ENCODE measurements at places on chromosomes 5 and 9.
A peak's percentile ranks its signal among the peaks of the same experiment; 100 is the strongest.

DNA sequence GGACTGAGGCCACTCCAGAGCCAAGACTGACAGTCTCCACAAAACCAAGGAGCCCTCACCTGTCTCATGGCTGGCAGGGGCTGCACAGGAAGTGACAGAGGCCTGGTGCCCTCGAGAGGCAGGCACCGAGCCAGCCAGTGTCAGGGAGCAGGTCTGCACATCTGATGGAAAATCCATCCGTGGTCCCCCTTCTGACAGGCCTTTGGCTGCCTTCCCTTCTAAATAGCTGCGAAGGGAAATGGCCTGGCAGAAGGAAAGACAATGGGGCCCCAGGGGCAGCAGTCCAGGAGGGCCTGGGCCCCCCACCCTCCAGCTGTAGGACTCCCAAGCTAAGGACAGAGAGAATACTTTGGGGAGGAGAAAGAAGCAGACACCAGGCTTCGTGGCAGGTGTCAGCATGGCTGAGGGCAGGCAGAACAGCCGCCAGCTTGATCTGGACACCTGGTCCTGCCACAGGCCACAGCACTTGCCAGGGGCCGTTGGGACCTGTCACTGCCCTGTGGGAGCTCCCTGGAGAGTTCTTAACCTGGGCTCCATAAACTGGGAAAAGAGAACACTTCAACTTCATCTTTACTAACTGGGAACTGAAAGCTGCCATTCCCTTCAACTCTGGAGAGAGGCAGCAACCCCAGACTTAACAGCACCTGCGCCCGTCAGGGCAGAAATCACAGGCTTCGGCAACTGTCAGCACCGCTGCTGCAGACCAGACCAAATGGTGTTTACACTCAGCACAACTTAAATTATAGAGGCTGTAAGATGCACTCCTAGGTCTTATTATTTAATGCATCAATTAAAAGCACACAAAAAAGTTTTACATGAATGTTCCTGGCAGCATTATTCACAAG, 22.0 kb downstream of the ADAMTS2 start:
- no peak for DNase-seq

GRCh38 chr9:137349471-137350033, 47.5 kb upstream of the NRARP start:
- no peak for DNase-seq

GRCh38 chr9:35557320-35557719, 47.7 kb upstream of the TESK1 start:
- no peak for DNase-seq

- peak; percentile 74 for DNase-seq
These were observed at the start of gene MAN2A1 for GRCh38 chr5:109689740-109690241. TSS of gene MAN2A1 (plus strand) at chr5:109689927. CDS start at chr5:109690418, 491 bp downstream.

DNA sequence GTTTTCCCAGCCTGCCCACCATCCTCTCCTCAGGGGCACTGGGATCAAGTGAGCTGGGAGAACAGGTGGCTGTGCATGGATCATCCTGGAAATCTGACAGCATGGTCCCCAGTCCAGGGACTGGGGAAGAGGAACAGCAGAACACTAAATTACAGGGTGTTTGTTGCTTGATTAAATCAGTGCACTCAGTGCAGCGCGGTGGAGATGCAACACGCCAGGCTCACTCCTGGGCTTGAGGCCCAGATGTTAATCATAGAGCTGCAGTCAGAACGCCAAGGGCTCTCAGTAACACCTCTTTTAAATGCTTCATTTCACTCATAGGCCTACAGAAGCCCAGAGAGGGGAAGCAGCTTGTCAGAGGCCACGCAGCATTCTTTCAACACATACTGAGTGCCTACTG, 14.2 kb upstream of the LARP1 start:
- DNase-seq: no peak

DNA sequence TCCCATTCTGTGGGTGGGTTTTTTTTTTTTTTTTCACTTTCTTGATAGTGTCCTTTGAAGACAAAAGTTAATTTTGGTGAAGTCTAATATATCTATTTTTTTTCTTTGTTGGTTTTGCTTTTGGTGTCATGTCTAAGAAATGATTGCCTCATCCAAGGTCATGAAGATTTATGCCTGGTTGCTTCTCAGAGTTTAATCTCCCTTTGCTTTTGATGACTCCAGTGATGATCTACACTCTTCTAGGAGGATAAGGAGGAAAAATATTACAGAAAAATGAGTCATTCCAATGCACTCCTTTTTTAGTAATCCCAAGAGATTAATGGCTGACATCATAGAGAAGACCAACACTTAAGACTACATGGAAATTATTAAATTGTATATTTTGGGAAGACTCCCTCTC, 79.7 kb upstream of the ICE1 start:
- DNase-seq: no peak

DNA sequence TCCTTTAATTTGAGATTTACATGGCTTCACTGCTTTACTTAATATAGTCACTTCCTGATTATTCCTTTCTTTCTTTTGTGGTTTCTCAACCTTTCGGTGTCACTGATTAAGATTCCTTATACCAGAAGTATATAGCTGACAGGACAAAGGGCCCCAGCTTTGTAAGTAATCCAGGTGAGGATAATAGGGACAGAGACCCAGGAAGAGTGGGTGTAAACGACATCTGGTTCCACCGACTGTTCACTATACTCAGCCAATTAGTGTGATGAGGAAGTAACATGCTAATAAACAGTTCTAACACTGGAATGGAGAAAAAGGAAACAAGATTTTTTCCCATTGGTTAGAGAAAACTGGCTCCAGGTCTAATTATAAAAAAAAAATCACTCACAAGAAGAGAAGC, 286.3 kb upstream of the EFNA5 start:
- no peak for DNase-seq

DNA sequence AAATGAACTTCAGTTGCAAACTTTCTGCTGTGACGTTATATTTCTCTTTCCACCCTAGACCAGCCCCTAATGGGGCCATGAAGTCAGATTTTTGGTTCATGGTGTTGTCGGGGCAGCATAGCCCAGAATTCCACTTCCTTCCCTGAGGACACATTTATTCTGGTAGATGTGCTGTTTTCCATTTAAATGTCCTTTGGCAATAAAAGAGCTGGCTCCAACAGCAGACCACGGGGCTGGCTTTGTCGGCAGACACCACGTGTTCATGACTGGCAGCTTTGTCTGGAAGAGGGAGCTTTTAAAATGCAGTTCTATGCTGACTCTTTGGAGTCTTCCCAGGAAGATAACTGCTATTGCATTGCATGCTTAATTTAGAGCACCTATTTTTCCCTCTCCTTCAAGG, 17.6 kb upstream of the LCP2 start:
- peak; percentile 68 for DNase-seq

GRCh38 chr5:150559088-150559487, 51.2 kb downstream of the NDST1 start:
- no peak for DNase-seq

DNA sequence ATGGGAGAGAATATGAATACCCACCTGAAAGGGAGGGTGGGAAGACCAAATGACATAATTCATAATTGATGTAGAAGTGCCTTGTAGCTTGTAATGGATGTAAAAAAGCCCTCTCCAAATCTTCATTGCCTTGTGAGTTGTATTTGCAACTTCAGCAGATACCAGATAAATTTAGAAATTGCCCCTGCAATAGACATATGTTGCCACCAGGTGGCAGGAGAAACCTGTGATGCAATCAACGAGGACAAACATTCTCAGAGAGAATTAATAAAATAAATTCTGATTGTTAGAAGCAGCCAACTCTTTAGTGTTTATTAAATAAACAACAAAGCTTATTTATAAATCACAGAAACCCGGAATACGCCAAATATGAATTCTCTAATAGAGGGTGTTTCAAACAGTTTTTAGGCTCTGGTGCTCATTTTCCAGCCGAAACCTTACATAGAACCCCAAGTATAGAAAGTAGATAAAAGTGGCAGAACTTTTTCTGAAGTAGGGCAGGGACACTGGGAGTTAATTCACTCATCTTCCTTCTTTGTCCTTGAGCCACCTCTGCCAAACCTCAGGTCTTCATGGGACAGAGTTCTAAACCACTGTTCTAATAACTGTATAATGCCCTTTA, 147.8 kb downstream of the TMEM38B start:
- peak; percentile 25 for DNase-seq

DNA sequence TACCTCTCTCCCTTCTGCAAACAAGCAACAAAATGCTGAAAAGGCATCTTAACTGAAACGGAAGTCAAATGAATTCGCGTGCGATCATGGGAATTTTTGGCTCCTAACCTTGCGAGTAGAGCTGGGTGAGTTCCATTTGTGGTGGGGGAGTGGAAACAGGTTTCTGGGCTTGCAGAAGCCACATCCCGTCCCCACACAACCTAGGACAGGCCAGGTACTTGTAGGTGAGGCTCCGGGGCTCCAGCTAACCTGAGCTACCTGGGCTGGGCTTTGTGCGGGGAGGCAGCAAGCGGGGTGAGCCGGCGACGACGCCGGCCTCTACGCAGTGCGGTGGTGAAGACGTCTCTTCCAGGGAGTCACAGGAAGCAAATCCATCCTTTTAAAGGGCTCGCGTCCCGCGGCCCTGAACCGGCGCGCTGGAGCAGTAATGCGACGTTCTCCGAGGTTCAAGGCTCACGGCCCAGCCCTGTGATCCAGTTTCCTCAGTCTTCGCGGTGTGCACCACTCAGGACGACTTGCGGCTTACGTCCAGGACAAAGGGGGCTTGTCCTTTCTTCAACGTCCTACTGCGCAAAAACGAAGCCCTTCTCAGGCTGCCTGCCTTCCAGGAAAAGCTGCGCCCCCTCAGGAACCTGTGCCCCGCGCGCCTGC, 567 bp upstream of the SPIN1 start:
- peak; percentile 54 for DNase-seq

GRCh38 chr9:103169798-103170197, 174.7 kb downstream of the CYLC2 start:
- no peak for DNase-seq

- DNase-seq: no peak
These were observed 602.6 kb downstream of the MTRR start for GRCh38 chr5:8471581-8471980.

GRCh38 chr5:174311531-174312269, 266.2 kb downstream of the NSG2 start:
- DNase-seq: peak; percentile 70
